Ascending aorta (tissue), 2 donors: ENCODE measurements at places on chromosomes 5 and 9.

- no peaks in the 10 kb centered on the region for H3K27me3 ChIP-seq
- no peaks in the 10 kb centered on the region for H3K36me3 ChIP-seq
- peaks cover 3% of the 10 kb centered on the region for H3K4me1 ChIP-seq
- H3K4me3 ChIP-seq: no peak overlapping the region
- DNase-seq: peak; percentile 65
Measured at GRCh38 chr9:36325081-36325828, 67.0 kb upstream of the GNE start.

DNA sequence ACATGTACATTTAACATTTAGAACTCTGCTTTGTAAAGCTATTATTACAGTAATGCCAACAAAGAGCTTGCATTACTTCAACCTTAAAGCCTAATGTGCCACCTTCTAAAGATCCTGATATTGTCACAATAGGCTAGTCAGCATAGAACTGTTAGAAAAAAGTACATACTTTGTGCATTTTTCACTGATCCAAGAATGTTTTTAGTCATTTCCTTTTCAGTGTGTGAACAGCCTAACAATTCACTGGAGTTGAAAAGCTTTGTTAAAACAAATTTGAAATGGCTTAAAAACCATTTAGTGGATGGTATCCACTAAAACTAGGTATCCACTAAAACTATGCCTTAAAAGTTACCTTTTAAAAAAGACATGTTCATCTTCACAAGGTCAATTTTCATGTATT lies 4.5 kb downstream of the RPS6 start:
- no peak overlapping the region for H3K27ac ChIP-seq
- no peak for DNase-seq
- H3K4me1 ChIP-seq: peaks cover 20% of the 10 kb centered on the region
- no peaks in the 10 kb centered on the region for H3K27me3 ChIP-seq
- H3K36me3 ChIP-seq: peaks cover 33% of the 10 kb centered on the region

GRCh38 chr5:100860407-100860806 lies 42.7 kb downstream of the ST8SIA4 start:
- H3K4me1 ChIP-seq: no peaks in the 10 kb centered on the region
- DNase-seq: no peak
- H3K27me3 ChIP-seq: no peaks in the 10 kb centered on the region
- H3K36me3 ChIP-seq: no peaks in the 10 kb centered on the region

- H3K36me3 ChIP-seq: no peaks in the 10 kb centered on the region
- H3K27ac ChIP-seq: no peak overlapping the region
- H3K4me3 ChIP-seq: no peak overlapping the region
- no peaks in the 10 kb centered on the region for H3K4me1 ChIP-seq
Measured at GRCh38 chr5:88867638-88868037, 15.3 kb downstream of the MEF2C start.

DNA sequence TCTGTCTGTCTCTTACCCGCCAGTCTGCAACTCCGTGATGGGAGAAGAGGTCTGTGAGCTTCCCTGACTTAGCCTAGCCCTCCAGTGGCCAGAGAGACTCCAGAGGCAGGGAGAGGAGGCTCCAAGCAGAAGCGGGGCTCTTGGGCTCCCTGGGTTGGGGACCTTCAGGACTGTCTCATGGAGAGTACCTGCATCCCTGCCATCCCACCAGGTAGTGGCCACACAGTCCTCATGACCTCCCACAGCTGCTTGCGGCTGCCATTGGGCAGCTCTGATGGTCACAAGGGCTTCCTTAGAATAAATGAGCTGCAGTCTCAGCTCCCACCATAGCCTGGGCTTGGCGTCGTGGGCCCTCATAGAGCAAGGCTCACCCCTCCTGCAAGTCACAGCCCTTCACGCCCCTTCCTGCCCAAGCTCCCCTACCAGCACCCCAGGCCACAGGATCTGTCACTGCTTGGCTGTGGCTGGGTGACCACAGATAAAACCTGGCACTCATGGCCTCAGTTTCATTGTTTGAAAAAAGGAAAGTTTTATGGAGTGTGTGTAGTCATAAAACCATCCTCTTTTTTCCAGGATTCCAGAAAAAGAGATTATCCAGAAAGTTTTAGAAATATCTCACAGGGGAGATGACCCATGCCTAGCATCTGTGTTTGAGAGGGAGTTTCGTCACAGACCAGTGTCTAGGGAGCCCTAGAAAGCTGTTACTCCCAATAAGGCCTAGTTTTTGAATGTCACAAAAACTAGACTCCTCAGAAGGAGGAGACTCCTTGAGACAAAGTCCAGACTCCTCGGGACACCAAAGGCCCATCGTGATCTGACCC lies 48.4 kb downstream of the PPARGC1B start:
- no peaks in the 10 kb centered on the region for H3K36me3 ChIP-seq
- H3K4me3 ChIP-seq: no peak overlapping the region
- DNase-seq: no peak
- no peaks in the 10 kb centered on the region for H3K27me3 ChIP-seq
- H3K4me1 ChIP-seq: no peaks in the 10 kb centered on the region

- peaks cover 69% of the 10 kb centered on the region for H3K36me3 ChIP-seq
- no peak overlapping the region for H3K4me3 ChIP-seq
- H3K27me3 ChIP-seq: no peaks in the 10 kb centered on the region
- H3K4me1 ChIP-seq: no peaks in the 10 kb centered on the region
Measured at GRCh38 chr9:130129432-130130061, 42.7 kb upstream of the NCS1 start.

GRCh38 chr9:127336086-127336485 lies 60.9 kb upstream of the SLC2A8 start:
- no peaks in the 10 kb centered on the region for H3K27me3 ChIP-seq
- peak overlapping the region; percentile 79 for H3K27ac ChIP-seq
- H3K4me1 ChIP-seq: peaks cover 6% of the 10 kb centered on the region
- H3K36me3 ChIP-seq: peaks cover 11% of the 10 kb centered on the region
- H3K4me3 ChIP-seq: no peak overlapping the region
- DNase-seq: no peak

DNA sequence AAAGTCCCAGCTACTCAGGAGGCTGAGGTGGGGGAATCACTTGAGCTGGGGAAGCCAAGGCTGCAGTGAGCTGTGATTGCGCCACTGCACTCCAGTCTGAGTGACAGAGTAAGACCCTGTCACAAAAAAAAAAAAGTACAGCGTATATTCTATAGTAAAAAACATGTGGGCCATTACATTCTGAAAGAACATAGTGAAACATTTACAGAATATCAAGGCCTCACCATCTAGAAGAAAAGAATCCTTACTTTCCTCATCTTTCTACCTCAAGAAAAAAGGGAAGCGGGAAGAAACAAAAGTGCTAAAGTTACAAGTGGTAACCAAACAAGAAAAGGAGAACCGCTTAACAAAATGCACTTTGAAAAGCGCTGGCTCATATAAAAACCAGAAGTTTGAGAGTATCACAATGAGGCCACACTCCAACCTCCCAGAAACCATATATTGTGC lies 5.7 kb upstream of the SYK start:
- no peaks in the 10 kb centered on the region for H3K27me3 ChIP-seq
- DNase-seq: no peak
- no peaks in the 10 kb centered on the region for H3K36me3 ChIP-seq
- H3K27ac ChIP-seq: no peak overlapping the region

GRCh38 chr9:136578626-136578914 lies 32.7 kb upstream of the NOTCH1 start:
- no peak overlapping the region for H3K27ac ChIP-seq
- no peak for DNase-seq
- H3K27me3 ChIP-seq: no peaks in the 10 kb centered on the region
- H3K4me3 ChIP-seq: no peak overlapping the region
- no peaks in the 10 kb centered on the region for H3K36me3 ChIP-seq

- DNase-seq: no peak
- no peaks in the 10 kb centered on the region for H3K36me3 ChIP-seq
- H3K4me3 ChIP-seq: no peak overlapping the region
- H3K4me1 ChIP-seq: no peaks in the 10 kb centered on the region
Measured at GRCh38 chr9:136194540-136194939, 10.4 kb downstream of the LHX3 start.

DNA sequence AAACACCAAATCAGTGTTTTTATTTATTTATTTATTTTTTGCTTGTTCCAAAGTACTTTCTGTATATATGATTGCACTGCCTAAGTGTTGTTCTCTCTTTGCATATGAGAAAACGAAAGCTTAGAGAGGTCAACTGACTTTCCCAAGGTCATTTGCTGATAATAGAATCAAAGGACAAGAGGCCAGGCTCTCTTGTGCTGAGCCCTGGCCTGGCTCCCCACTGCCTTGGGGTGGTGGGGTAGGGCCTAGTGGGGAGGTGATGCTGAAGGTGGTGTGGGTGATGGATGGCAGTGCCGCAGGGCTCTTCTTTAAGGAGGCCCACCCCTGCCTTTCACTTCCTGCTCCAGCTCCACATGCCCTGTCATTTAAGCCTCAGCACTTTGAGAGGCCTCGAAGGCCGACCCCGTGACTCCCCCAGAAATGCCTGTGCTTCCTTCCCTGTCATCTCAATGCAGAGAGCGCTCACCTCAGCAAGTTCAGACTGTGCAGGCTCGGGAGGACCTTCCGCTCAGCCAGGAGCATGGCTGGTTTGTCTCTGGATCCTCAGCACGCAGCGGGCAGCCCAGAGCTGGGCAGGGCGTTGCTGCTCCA lies 59.5 kb downstream of the SMIM23 start:
- H3K4me3 ChIP-seq: no peak overlapping the region
- no peaks in the 10 kb centered on the region for H3K27me3 ChIP-seq
- no peak overlapping the region for H3K27ac ChIP-seq
- no peaks in the 10 kb centered on the region for H3K4me1 ChIP-seq

DNA sequence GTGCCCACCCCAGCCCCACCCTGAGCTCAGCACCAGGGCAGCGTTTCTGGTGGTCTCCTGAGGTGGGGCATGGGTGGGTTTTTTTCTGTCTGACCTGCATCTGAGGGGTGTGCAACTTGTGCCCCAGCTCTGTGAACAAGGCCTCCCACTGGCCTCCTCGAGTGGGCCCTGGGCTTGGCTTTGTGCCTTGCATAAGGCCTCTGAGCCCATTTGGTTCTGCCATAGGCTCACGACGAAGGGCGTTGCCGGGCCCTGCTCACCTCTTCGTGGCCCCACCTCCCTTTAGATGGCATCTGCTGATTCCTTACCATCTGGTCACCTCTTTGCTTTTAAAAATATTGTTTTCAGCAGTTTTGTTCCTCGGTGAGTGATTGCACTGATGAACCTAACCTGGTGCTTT lies 127.1 kb upstream of the COL5A1 start:
- H3K27me3 ChIP-seq: no peaks in the 10 kb centered on the region
- H3K36me3 ChIP-seq: no peaks in the 10 kb centered on the region
- H3K27ac ChIP-seq: no peak overlapping the region
- no peak overlapping the region for H3K4me3 ChIP-seq

GRCh38 chr5:115271295-115272050 lies 8.8 kb upstream of the PGGT1B start:
- H3K36me3 ChIP-seq: peaks cover 18% of the 10 kb centered on the region
- no peak overlapping the region for H3K4me3 ChIP-seq
- no peaks in the 10 kb centered on the region for H3K4me1 ChIP-seq
- H3K27me3 ChIP-seq: no peaks in the 10 kb centered on the region

GRCh38 chr9:98656511-98656910 lies 52.2 kb downstream of the GABBR2 start:
- peaks cover 3% of the 10 kb centered on the region for H3K4me1 ChIP-seq
- no peak overlapping the region for H3K4me3 ChIP-seq
- no peak for DNase-seq
- H3K36me3 ChIP-seq: no peaks in the 10 kb centered on the region
- H3K27me3 ChIP-seq: no peaks in the 10 kb centered on the region

DNA sequence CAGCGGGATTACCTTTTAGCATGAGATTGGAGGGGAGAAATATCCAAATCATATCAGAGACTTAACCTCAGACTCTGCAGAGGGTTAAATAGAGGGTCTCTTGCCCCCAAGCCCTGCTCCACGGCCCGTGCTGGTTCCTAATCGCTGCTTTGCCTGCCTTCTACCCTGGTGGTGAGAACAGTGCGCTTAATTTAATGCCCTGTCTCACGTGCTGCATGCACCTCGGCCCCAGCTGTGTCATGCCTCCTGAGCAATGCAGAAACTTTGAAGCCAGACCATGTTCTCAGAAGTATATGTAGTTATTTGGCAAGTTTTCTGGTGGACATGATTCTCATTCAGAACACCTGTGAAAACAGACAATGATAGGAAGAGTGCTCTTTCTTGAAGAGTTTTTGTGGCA lies 1.4 kb downstream of the OTULIN start:
- no peaks in the 10 kb centered on the region for H3K36me3 ChIP-seq
- peaks cover 33% of the 10 kb centered on the region for H3K4me1 ChIP-seq
- DNase-seq: no peak
- peak overlapping the region; percentile 93 for H3K27ac ChIP-seq

GRCh38 chr9:3807601-3808000 lies 281.8 kb upstream of the RFX3 start:
- H3K27me3 ChIP-seq: no peaks in the 10 kb centered on the region
- no peak overlapping the region for H3K4me3 ChIP-seq
- no peak for DNase-seq
- no peaks in the 10 kb centered on the region for H3K4me1 ChIP-seq
- no peak overlapping the region for H3K27ac ChIP-seq

DNA sequence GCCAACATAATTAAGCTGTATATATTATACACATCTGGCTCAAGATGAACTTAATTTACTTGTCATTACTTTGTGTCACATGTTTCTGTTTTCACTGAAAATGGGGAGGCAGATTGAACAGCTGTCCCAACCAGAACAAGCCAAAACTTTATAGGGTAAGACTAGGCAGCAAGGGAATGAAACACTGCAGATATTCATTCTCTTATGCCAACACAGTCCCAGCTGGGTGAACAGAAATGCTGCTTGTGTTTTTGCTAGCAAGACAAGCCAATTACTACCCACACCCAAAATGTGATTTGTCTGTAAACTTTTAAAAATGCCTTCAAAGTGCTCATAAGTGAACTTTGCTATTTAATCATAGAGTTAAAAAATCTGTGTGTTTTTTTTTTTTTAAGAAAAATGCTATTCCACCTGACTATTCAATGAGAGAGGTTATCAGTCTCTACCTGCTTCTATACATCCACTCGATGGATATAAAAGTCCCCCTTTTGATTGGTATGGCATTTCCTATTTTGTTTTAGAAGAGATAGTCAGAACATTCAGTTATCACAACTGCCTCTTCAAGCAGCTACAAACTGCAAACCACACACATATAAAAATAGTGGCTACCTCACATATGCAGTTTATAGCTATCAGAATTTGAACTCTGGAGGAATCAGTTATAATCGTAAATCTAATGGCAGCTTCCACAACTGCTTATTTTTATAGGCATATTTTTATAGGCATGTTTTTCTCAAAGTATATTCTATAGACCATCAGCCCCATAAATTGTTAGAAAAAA lies 91.9 kb upstream of the PPP1R2B start:
- peaks cover 3% of the 10 kb centered on the region for H3K36me3 ChIP-seq
- H3K4me1 ChIP-seq: no peaks in the 10 kb centered on the region
- H3K4me3 ChIP-seq: no peak overlapping the region
- no peaks in the 10 kb centered on the region for H3K27me3 ChIP-seq
- H3K27ac ChIP-seq: no peak overlapping the region

GRCh38 chr5:483011-483410 lies 40.0 kb downstream of the EXOC3 start:
- DNase-seq: no peak
- no peak overlapping the region for H3K4me3 ChIP-seq
- no peaks in the 10 kb centered on the region for H3K36me3 ChIP-seq

- DNase-seq: no peak
- H3K27ac ChIP-seq: no peak overlapping the region
- no peaks in the 10 kb centered on the region for H3K27me3 ChIP-seq
- no peaks in the 10 kb centered on the region for H3K4me1 ChIP-seq
- H3K4me3 ChIP-seq: no peak overlapping the region
- peaks cover 9% of the 10 kb centered on the region for H3K36me3 ChIP-seq
Measured at GRCh38 chr5:642481-642880, 30.3 kb downstream of the CEP72 start.

- H3K36me3 ChIP-seq: no peaks in the 10 kb centered on the region
- H3K27me3 ChIP-seq: no peaks in the 10 kb centered on the region
- no peak overlapping the region for H3K4me3 ChIP-seq
- no peak for DNase-seq
- no peak overlapping the region for H3K27ac ChIP-seq
- H3K4me1 ChIP-seq: no peaks in the 10 kb centered on the region
Measured at GRCh38 chr5:111043712-111044506, 27.6 kb upstream of the TSLP start.
